ENCODE measurements at places on chromosomes 7 and 10.

DNA sequence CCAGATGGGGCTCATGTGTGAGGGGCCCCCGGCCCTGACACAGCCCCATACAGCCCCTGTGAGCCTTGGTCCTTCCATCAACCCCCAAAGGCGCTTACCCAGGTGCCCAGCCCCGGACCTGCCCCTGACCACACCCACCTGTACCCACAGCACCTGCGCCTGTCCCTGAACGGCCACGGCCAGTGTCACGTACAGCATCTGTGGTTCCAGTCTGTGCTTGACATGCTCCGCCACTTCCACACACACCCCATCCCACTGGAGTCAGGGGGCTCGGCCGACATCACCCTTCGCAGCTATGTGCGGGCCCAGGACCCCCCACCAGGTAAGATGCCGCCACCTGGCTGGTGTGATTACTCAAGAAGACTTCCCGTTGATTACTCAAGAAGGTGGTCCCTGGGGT, 33.5 kb downstream of the SH2B2 start:
- no peak for DNase-seq

DNA sequence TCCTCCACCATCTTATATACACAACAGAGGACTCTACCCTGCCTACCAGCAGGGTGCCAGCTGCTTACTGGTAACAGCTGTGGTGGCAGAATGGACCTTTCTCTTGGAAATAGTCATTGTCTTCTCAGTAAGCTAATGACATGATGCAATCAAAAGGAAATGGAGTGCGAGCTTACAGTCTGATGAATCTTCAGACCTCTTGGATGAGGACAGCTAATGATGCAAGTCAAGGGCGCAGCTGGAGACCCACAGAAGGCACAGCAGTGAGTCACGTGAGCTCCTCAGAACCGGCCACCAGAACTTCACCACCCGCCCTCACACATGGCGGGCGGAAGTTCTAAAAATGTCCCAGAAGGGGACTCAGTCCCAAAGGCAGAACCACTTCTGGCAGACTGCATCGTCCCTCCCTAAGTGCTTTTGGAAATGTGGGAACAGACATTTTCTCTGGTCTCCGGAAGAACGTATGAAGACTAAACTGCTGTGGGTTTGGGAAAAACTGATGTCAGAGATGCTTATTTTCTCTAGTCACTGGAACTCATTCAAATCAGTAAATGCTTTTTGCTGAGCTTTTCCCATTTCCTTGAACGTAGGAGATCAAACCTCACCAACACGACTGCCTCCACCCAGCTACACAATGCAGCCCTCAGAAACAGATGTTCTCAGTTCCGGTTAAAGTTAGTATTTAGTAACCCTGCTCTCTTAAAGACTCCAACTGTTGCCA, 96.4 kb downstream of the FAS start:
- DNase-seq = no peak

- DNase-seq = no peak
Measured at GRCh38 chr10:29372920-29373319, 84.0 kb downstream of the LYZL1 start.

- DNase-seq = no peak
Measured at GRCh38 chr7:10707519-10707918, 266.2 kb upstream of the PHF14 start.

DNA sequence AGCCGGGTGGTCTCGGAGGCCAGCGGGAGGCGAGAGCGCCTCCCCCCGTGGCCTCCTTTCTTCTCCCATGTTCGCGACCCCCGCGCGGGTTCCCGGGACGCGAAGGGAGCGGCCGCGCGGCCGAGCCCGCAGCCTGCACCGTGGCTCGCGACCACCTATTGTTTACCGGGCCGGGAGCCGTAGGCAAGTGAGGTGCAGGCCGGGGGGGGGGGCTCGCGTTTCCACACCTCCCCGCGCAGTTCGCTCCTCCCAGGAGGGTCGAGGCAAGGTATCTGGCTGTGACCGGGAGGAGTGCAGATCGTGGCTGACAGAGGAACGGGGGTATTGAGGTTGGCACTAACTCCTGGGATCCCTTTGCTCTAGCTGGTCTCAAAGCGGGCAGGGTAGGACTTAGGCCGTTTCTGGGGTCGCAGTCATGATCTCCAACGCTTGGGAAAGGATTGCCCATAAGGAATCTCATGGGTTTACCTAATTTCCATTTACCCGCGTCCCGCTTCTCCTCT, 734 bp downstream of the PTPN12 start:
- peak; percentile 10 for DNase-seq

DNA sequence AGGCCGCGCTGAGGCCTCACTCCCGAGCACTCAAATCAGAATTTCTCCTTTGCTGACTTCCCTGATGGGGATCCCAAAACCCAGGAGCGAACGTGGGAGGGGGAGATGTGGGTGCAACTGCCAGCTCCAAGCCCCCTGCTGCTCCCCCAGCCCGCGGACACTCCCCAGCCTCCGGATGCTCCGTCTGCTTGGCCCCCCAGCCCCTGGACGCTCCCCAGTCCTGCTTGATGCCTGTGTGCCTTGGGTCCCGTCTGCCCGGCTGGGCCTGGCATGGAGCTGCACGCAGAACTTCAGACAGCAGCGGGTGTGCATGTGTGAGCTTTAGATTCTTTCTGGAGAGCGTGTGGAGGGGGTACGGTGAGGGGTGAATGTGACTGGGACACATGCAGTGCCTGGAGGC, 4.7 kb upstream of the SHH start:
- DNase-seq = no peak

- no peak for DNase-seq
Measured at GRCh38 chr10:71622154-71622526, 97.4 kb downstream of the C10orf105 start.

DNA sequence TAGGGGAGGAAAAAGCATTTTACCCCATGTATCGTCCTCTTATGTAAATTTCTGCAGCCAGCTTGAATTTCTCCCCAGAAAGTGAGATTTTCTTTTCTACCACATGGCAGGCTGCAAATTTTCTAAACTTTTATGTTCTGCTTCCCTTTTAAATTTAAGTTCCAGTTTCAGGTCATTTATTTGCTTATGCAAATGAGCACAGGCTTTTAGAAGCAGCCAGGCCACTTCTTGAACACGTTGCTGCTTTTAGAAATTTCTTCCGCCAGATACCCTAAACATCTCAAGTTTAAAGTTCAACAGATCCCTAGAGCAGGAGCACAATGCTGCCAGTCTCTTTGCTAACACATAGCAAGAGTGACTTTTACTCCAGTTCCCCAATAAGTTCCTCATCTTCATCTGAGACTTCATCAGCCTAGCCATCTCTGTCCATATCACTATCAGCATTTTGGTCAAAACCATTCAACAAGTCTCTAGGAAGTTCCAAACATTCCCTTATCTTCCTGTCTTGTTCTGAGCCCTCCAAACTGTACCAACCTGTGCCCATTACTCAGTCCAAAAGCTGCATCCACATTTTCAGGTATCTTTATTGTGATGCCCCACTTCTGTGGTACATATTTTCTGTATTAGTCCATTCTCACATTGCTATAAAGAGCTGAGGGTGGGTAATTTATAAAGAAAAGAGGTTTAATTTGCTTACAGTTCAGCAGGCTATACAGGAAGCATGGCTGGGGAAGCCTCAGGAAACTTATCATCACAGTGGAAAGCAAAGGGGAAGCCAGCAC, 16.3 kb downstream of the EZH2 start:
- DNase-seq = no peak

DNA sequence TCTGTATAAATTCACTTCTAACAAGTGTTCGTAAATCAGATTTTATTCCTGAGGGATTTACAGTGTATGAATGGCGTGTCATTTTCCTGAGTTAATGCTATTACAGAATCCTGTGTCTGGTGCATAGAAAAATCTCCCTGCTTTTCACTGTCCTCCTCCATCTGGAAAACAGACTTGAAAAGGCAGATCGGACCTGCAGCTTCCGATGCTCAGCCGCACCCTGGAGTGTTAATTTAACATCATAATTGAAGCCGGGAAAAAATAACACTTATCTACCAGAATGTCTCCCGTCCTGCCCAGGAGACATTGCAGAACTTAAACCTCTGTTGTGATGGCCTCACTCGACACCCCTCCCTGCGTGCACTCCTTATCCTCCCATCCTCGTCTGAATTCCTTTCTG, 442.1 kb upstream of the FOXK1 start:
- DNase-seq = no peak

DNA sequence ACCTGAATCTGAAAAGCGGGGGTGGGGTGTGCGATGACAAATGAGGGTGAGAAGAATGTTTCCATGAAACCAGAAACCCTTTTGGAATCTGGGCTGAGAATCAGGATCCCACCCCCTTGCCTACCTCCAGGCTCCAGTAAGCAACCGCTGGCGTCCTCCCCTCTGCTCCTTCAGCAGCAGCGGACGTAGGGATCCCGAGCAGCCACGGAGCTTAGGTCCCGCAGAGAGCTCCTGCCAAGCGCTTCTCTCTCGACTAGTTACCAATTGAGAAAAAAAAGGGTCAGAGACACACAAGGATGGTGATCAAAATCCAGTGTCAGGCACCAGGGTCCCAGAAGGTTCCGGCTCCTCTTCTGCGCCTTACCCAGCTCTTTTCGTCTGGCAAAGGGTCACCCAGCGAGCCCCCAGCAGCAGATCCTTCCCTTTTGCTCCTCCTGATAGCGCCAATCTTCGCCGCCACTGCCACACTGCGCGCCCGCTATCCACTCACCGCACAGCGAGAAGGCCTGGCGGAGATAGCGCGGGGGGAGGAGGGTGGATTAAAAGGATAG, 733.5 kb downstream of the ZWINT start:
- no peak for DNase-seq
